ENCODE measurements at places on chromosomes 12 and 14. TPM values are rescaled to one million over a fixed set of nuclear protein-coding genes. Genes with fewer than 3 reads are reported as not detected.

Gene NIN
- 85.6 TPM for total RNA-seq

- no peak for DNase-seq
Measured at GRCh38 chr14:89308232-89308959, 108.6 kb downstream of the FOXN3 start.

- peak; percentile 72 for DNase-seq
Measured at GRCh38 chr12:15532364-15532977, 210.2 kb downstream of the PTPRO start.

- DNase-seq = no peak
Measured at GRCh38 chr12:58166643-58167042, 225.3 kb downstream of the ATP23 start.

DNA sequence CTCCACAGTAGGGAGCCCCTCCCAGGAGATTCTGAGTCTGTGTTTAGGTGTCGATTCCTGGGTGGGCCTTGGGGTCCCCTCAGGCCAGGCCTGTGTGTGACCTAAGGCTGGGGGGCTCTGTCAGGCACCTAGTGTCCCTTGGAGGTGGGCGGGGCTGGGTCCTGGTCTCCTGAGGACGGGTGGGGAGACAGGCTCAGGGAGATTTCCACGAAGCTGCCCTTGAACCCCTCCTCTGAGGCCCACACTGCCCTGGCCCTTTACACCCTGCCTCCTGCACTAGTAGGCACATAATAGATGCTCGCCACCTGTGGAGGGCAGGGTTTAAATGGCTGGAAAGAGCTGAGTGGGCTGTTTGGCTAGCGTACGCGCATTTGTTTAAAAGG lies 32.9 kb downstream of the MEG3 start:
- no peak for DNase-seq

Gene TEX52
- total RNA-seq = not detected

DNA sequence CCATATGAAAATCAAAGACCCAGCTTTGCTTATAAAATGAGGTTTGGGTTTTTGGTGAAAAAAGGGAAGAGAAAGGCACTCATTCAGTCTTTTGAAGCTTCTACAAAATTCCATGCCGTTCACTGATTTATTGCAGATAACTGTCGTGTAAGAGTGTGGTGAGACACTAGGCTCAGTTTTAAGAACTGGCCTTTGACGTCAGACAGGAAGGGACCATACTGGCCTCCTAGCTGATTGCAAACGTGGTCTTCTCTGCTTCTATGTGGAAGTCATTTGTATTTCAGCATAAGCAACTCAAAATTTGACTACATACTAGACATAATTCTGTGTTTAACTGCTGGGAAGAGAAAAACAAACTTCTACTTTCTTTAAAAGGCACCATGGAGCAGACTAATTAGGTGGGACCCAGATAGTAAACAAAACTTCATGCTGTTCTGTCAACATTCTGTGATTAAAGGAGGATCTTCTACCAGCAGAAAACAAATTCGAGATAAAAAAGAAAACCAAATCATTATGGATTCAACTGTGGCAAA lies 168.7 kb downstream of the TTC7B start:
- DNase-seq = no peak

- DNase-seq = no peak
Measured at GRCh38 chr12:113284751-113285150, 50.2 kb downstream of the SLC8B1 start.

Gene COX8C
- not detected for total RNA-seq

Gene SLC2A14
- not detected for total RNA-seq

DNA sequence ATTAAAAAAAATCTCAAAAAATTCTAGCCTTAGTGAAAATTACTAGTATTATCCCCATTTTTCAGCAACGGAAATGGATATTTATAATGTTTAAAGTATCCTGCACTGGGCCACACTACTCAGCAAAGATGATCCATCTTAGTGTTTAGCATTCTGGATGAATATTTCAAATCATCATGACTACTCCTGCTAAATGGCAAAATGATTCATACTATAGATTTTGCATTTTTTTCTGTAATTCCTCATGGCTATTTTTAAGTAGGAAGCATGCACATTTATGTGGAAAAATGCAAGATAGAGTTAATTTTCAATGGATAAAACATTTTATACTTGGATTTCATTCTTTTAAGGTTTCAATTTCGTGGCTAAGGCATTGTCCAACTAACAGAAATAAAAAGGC lies 59.6 kb downstream of the LRFN5 start:
- no peak for DNase-seq

Gene ABHD4
- 6.1 TPM for total RNA-seq

GRCh38 chr14:61520576-61520975 lies 174.7 kb upstream of the HIF1A start:
- no peak for DNase-seq

Gene KRT83
- total RNA-seq = not detected

- no peak for DNase-seq
Measured at GRCh38 chr14:32509632-32510187, 180.6 kb downstream of the AKAP6 start.

Data from Karpas-422 (cell line).